ENCODE measurements at places on chromosomes 11 and 22.

DNA sequence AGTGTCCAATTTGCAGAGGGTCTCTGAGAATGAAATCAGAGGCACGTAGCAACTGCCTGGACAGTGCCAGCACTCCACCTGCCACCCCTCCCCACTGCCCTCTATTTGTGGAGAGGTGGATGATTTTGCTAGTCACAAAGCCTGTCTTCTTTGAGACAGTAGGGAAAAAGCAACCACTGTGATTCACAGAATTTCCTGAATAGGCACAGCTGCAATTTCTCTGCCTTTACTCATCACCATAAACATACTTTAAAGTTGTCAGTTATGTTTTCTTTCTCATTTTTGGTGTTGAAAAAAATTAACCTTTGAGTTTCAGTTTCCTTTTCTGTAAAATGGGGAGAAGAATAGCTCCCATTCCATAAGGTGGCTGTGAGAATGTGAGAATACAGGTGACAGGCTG, 134.3 kb downstream of the TEAD1 start:
- DNase-seq: no peak

DNA sequence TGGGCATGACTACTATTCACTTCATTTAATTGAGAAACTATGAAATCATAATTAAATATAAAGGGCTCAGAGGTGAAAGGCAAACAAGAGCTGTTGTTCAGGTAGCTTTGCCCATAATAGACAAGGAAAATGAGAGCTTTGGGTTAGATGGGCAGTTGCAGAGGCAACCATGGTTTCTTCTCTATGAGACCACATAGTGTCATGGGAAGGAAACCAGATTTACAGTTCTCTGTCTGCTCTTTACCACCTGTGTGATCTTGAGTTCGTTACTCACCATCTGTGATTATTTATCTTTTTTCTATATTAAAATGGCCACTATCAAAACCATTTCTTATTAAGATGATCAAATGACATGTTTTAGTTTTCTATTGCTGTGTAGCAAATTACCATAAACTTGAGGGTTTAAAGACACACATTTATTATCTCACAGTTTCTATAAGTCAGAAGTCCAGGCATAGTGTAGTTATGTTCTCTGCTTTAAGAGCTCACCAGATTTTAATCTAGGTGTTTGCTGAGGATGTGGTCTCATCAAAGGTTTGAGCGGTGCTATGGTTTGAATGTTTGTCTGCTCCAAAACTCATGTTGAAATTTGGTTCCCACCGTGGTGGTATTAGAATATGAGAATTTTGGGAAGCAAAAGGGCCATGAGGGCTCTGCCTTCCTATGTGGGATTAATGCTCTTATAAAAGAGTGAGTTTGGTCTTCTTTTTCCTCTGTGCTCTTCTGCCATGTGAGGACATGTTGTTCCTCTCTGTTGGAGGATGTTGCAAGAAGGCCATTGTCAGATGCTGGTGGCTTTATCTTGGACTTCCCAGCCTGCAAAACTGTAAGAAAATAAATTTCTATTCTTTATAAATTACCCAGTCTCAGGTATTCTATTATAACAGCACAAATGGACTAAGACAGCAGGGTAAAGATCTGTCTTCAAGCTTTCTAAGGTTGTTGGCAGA, 38.2 kb downstream of the OR2AG2 start:
- DNase-seq: no peak

GRCh38 chr11:116232364-116232828, 540.4 kb downstream of the BUD13 start:
- DNase-seq: no peak

DNA sequence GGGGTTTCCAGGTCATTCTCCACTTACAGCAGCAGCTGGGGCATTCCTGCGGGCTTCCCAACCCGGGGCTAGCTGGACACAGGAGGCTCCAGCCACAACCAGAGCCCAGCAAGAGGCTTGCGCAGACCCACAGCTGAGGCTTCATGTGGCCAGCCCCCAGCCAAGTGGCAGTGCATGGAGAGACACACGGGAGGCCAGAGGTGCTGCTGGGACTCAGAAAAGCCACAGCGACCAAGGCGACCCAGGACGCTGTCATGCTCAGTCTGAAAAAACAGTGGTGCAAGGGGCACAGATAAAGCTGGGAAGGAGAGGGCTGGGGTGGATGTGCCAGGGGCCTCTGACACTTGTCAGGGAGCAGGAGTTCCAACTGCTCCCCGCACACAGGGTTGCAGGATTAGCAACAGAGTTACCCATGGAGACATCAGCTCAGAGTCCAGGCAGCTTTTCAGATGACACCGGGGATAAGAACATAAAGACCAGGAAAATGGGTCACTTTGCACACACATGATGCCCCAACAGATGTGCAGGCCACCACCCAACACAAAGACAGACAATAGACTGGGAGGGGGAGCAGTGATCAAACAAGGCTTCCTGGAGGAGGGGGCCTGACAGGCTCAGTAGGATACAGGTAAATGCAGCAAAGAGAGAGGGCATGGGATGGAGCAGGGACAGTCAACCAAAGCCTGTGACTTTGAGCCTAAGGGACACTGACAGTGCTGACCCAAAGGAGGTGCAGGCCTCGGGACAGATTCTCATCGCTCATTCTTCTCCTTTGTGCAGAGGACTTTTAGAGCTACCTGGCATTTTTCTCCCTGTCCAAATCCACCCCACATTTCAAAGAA, 6.9 kb upstream of the NEAT1 start:
- DNase-seq: no peak

DNA sequence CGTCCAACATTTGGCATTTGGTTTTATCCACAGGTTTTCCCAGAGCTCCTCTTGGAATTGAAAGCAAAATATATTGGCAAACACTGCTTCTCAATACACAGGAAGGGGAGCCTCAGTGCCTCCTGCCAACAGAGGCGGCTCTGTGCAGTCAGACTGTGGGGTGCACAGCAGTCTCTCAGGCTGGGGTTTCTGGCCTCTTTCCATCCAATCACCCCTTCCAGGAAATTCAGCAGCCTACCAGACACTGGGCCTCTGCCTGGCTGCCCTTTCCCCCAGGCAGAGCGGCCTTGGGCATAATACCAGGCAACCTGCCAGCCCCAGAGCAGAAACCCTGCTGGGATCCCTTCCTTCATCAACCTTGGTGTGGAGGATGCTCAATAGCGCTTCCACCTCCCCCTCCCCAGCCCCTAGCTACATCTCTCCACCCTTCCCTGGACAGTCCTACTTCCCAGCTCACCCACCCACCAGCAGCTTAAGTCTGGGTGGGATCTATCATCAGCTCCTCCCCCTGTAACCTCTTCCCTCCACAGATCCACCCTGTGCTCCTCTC, 17.8 kb upstream of the RAPSN start:
- no peak for DNase-seq

GRCh38 chr11:19820100-19820499, 107.5 kb downstream of the NAV2 start:
- no peak for DNase-seq

GRCh38 chr11:34203377-34203871, 98.0 kb downstream of the NAT10 start:
- DNase-seq: peak; percentile 48

DNA sequence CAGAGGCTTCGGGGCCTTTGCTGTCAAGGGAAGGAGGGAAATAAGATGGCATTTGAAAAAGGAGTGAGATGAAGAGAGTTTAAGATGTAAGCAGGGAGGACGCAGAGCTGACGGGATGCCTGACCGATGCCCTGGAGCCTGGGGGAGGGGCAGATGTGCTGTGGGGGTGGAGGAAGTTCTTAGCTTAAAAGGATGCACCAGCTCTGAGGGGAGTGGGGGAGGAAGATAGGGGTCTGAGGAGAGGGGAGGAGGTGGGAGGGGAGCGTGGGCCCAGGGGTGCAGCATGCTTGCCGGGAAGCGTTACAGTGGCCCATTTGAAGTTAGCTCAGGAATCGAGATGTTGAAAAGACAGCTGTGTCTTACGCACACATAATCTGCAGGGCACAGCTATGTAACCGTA, 56.3 kb downstream of the RPS6KA4 start:
- DNase-seq: no peak

DNA sequence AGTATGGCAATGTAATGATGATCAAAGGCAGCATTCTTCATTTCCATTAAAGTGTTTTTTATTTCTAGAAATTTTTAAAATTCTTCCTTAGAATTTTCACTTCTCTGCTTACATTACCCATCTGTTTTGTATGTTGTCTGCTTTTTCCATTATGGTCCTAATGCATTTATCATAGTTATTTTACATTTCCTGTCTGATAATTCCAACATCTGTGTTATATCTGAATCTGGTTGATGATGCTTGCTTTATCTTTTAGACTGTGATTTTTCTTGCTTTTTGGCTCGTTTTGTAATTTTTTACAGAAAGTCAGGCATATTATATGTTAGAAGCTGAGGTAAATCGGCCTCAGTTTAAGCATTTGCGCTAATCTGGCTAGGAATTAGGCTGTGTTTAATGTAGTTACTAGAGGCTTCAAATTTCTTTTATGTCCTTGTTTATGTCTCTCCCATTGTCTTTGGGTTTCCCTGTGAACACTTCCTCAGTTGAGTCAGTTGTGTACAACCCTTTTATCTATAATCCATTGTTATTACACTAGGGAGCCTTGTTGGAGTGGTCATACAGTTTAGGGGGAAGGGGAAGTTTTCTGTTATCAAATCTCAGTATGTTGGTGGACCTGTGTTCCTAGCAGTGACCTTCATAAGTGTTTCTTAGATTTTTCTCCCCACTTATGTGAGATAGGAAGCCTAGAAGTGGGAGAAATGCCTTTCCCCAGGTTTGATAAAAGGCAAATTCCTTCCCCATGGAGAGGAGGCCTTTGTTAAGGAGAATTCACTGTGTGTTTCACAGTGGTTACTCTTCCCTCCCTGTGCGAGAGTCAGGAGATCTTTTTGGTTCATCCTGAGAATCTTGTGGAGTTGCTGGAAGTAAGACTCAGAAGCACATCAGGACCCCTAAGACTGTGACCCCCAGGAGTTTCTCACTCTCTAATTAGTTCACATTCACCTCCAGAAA, 437.5 kb downstream of the INSC start:
- DNase-seq: no peak

DNA sequence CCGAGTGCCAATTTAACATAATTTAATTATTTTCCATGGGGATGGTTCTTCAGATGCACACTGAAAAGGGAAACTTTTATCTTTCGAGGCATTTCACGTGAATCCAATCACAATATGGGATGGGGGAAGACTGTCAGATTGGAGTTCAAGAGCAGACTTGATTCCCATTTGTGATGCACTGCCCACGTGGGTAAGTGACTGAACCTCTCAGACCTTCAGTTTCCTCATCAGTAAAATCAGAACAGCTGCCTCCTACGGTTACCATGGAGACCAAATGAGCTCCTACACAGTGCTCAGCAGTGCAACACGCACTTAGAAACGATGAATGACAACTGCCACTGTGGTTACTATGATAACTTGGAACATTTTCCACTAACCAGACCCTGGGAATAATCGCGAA, 21.7 kb downstream of the KIAA0930 start:
- DNase-seq: peak; percentile 41

- no peak for DNase-seq
These were observed 183.5 kb downstream of the KIRREL3 start for GRCh38 chr11:126817096-126817495.

DNA sequence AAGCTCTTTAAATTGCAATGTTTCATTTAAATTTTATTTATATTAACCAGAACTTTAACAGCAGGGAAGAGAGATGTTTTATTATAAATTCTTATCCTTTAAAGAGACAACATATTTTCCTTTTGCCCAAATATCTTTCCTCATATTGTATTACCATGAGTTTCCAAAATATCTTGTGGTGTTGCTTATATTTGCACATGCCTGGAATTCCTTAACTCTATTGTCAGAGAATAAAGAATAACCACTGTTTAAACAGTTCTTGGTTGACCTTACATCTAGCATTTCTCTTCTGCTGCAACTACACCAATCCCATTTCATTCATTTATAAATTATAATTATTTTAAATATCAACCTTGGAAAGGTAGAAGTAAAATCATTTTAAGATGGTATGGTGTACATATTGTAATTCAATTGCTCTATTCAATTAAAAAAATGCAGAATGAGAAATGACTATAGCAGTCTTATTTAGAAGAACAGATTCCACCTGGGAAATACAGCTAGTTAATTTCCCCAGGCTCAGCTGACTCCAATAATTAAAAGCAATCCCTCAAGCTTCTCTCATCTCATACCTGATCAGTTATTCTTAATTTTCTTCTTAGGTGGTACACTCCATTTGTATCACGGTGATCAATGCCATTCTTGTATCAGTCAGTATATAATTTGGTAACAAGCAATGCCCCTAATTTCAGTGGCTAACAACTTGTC, 923.3 kb downstream of the KCNA4 start:
- no peak for DNase-seq

DNA sequence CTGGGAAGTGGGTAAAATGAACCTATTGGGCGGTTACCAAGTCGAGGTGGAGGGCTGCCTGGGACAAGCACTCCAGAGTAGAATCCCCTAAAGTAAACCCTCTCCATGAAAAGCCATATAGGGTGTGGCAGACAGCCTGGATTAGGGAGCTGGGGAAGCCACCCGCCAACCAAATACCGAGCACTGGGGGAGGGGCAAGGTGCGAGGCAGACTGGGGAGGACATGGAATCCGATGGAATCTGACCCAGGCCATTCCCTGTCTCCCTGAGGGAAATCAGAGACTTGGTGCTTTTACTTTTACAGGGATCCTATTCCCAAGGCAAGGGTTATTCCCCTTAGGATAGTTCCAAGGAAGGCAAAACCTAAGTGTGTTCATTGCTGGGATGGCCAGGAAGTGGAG, 130.9 kb upstream of the HSD17B12 start:
- no peak for DNase-seq

GRCh38 chr11:113448316-113448677, 26.9 kb downstream of the DRD2 start:
- DNase-seq: no peak

DNA sequence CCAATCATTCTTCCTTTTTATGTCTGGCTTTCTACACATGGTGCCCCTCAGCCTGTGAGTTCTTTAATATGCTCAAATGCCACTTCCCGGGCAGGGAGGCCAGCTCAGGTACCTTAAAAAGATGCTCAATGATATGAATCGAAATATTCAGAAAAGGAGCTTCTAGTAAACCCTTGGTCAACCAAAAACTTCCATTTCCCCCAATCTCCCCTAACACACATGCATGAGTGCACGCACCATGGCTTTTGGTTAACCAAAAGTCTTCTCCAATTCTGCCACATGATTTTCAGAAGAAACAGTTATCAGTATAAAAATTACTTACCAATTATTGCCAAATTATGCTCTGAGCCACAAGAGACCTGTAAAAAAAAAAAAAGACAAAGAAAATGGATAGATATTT, 135.0 kb downstream of the SERGEF start:
- no peak for DNase-seq

- no peak for DNase-seq
These were observed 733.4 kb downstream of the JRKL start for GRCh38 chr11:97123237-97123636.

- DNase-seq: no peak
These were observed 277.4 kb upstream of the NARS2 start for GRCh38 chr11:78851878-78852586.

All from GM19239 (cell line).